ENCODE measurements at places on chromosomes 2 and 18.

DNA sequence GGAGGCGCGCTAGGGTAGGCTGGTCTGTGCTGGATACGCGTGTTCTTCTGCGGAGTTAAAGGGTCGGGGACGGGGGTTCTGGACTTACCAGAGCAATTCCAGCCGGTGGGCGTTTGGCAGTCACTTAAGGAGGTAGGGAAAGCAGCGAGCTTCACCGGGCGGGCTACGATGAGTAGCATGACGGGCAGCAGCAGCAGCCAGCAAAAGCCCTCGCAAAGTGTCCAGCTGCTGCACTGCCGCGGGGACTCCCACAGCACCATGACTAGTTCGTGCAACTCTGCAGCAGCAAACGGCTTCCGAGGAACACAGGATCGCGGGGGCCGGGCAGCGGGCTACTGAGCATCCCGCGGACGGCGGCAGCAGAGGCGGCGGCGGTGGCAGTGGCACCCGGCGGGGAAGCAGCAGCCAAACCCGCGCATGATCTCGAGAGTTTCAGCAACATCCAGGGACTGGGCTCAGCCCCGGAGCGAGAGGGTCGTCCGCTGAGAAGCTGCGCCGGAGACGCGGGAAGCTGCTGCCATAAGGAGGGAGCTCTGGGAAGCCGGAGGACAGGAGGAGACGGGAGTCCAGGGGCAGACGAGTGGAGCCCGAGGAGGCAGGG lies 368 bp downstream of the TMEFF2 start:
- DNase-seq: peak; percentile 2

- no peak for DNase-seq
These were observed 589.8 kb upstream of the CDH2 start for GRCh38 chr18:28766721-28767120.

DNA sequence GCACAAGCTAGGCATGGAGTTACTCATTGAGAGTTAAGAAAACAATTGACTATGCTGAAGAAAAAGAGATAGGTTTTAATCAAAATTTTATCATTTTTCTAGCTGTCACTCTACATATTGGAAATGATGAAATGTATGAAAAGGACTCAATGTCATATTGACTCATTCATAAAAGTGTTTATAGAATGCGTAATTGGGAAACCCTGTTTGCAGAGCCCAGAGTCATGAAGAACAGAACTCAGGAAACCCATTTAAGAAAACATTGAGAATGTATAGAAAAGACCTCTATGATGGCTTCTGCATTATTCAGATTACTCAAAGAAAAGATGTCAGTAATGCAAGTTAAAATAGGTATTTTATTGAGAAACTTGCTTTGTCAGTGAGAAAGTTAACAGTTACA lies 36.4 kb downstream of the SCRN3 start:
- no peak for DNase-seq

DNA sequence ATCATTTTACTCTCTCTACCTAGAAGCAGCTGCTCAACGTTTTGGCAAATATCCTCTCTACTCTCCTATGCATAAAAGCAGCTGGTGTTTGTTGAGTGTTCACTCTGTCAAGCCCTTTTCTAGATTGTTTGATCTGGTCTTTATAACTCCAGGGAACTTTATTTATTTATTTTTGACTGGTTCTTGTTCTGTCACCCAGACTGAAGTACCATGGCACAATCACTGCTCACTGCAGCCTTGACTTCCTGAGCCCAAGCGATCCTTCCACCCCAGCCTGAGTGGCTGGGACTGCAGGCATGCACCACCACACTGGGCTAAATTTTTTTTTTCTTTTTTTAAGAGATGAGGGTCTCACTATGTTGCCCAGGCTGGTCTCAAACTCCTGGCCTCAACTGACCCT lies 12.7 kb downstream of the CATIP start:
- DNase-seq: no peak

- DNase-seq: no peak
These were observed 11.4 kb upstream of the KIAA2012 start for GRCh38 chr2:202061695-202062094.

DNA sequence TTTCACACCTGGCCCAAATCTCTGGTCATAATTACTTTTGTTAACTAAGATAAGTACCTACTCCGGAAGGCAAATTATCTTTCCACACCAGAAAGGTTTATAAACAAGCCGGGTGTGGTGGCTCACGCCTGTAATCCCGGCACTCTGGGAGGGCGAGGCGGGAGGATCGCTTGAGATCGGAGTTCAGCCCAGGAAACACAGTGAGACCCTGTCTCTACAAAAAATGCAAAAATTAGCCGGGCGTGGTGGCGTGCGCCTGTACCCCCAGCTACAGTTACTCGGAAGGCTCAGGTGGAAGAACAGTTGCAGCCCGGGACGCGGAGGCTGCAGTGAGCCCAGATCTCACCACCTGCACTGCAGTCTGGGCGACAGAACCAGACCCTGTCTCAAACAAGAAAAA lies 2.1 kb downstream of the PUM2 start:
- no peak for DNase-seq

DNA sequence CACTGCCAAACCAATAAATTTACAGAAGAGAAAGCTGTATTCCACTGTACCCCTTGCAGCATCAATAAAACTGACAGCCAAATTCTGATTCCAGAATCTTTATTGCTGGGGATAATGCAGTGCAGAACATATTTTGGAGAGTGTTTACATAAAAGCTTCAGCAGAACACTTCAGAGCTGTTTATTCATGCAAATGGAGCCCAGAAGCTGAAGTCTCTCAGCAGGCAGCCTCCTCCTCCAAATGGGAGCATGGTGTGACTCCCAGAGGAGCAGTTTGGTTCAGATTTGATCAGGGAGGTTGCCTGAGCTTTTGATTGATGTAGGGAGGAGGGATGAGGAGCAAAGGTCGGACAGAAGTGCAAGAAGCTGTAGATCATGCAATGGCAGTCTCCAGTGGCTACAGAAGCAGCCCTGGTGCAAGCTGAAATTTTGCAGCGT lies 22.4 kb downstream of the LHCGR start:
- DNase-seq: no peak

DNA sequence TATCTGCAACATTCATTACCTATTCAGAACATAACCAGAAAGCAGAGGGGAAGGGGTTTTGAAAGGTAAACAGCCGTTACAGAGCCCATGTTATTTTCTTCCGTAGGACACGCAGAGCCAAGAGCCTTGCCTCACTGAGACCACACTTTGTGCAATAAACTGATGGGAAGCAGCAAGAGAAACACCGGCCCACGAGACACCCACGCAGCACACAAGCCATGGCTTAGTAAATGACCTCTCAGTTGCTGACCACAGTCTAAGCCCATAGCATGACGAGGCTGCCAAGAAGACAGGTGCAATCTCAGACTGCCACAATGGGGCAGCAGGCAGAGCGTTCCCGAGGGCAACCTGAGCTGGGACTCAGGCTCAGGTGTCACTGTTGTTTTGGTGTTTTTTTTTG lies 59.6 kb downstream of the CABYR start:
- DNase-seq: no peak

Measured in activated CD4-positive, alpha-beta T cell treated with anti-CD3 and anti-CD28 coated beads, Interleukin-2, amount 50 U/mL, for 1 hour (primary cell).